ENCODE measurements at places on chromosomes 7 and 10.

GRCh38 chr10:3350617-3351258 lies 178.2 kb upstream of the PITRM1 start:
- no peak for DNase-seq

GRCh38 chr7:92854501-92855238 lies 18.3 kb upstream of the CDK6 start:
- no peak for DNase-seq

DNA sequence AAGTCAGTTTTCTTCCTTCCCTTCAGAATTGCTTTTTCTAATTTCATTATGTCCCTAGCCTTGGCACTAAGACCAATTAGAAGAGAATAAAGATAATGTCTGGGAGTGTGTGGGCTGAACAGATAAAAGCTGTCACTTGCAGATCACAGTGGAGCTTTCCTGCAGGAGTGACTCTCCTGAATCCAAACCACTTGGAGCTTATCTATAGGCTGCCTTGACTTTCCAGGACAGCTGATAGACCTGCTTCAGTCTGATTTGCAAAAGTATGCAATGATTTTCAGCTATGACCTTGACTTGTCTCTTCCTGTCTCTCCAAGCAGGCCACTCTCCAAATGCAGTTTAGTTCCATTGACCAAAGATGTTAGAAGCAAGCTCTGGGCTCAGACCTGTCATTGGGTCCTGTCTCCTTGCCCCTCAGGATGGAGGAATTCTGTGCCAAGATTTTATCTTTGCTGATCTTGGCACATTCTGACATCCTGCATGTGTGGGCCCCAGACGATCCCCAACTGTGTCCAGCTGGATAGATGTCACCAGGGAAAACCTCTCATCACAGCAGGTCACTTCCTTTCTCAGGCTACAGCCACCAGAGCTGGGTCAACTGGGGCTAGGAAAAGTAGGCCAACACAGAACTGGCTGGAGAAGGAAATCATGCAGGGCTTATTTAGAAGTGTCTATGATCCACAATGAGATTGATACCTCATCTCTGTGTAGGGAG lies 120.9 kb upstream of the ZNF438 start:
- DNase-seq = no peak

DNA sequence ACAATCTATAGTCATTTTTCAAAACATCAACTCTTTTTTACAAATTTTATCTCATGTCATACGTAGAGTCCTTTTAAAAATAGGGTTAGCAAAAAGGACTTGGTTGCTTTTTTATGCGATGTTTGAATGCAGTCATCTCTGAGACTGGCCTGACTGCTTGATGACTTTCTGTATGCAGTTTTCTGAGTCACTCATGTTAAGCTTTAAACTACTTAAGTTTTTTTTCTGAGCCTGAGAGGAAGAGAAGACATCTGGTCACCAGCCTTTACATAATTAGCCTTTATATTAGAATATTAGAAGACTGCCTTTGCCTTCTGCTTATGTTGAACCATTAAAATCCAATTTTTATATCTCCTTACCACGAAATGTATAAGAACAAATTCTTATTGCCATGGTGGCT lies 834.4 kb upstream of the MBL2 start:
- DNase-seq = no peak

GRCh38 chr7:36048141-36048901 lies 104.7 kb upstream of the EEPD1 start:
- no peak for DNase-seq
